ENCODE measurements at places on chromosomes 5 and 9.

- DNase-seq, result no peak
Measured at GRCh38 chr9:69768716-69769115, 8.9 kb upstream of the PTAR1 start.

GRCh38 chr9:113350107-113350661 lies 843 bp downstream of the BSPRY start:
- DNase-seq, result no peak

GRCh38 chr9:83420486-83420885 lies 117.7 kb downstream of the FRMD3 start:
- no peak for DNase-seq

GRCh38 chr5:112787261-112787660 lies 49.6 kb downstream of the APC start:
- DNase-seq, result no peak

DNA sequence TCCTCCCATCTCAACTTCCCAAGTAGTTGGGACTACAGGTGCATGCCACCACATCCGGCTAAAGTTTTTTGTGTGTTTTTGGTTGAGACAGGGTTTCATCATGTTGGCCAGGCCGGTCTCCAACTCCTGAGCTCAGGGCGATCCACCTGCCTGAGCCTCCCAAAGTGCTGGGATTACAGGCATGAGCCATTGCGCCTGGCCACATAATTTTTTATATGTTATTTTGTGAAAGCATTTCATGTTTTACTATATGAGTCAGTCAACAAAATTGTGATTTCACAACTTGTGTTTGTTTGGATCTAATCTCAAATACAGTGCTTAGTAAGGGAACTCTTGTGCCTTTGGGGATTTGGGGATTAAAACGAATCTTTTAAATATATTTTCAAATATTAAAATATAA lies 20.0 kb upstream of the FAM120AOS start:
- DNase-seq, result no peak

GRCh38 chr5:102691434-102691833 lies 63.7 kb upstream of the PAM start:
- DNase-seq, result no peak

GRCh38 chr9:134960701-134961181 lies 43.0 kb upstream of the FCN1 start:
- no peak for DNase-seq

GRCh38 chr5:62719061-62719720 lies 140.6 kb downstream of the LRRC70 start:
- no peak for DNase-seq

GRCh38 chr9:93276973-93277372 lies 93.0 kb downstream of the WNK2 start:
- DNase-seq, result no peak

GRCh38 chr5:175920231-175920811 lies 47.8 kb downstream of the THOC3 start:
- no peak for DNase-seq

- DNase-seq, result no peak
Measured at GRCh38 chr9:97545486-97545885, 44.0 kb downstream of the TMOD1 start.

DNA sequence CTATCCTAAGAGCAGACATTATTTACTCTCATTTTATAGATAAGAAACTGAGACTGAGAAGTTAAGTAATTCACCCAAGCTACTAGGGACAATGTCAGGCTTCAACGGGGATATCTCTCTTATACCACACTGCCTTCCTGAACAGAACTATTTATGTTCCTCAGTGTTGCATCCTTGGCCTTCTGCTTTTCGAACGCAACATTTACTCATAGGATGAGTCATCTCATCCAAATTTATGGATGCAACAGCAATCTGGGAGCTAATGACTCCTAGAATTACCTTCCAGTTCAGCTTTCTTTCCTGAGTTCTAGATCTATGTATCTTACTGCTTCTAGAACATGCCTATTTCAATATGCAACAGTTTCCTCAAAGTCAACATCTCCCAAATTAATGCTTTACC lies 103.6 kb upstream of the PAM start:
- DNase-seq, result no peak

GRCh38 chr5:144139586-144139985 lies 30.9 kb downstream of the YIPF5 start:
- DNase-seq, result no peak

DNA sequence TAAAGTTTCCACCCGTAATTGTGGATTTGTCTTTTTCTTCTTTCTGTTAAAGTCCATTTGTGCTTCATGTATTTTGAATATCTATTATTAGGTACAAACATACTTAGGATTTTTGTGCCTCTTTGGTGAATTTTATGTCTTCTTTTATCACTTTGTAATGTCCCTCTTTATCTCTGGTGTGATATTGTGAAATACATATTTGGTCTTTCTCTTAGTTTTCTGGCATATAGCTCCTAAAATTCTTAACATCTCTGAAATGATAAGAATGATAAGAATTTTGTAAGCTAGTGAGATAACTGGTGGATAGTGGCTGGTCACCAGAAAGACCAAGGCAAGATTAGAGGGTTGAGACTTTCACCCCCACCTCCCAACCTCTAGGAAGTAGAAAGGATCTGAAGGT lies 111.1 kb downstream of the KCTD16 start:
- DNase-seq, result no peak

DNA sequence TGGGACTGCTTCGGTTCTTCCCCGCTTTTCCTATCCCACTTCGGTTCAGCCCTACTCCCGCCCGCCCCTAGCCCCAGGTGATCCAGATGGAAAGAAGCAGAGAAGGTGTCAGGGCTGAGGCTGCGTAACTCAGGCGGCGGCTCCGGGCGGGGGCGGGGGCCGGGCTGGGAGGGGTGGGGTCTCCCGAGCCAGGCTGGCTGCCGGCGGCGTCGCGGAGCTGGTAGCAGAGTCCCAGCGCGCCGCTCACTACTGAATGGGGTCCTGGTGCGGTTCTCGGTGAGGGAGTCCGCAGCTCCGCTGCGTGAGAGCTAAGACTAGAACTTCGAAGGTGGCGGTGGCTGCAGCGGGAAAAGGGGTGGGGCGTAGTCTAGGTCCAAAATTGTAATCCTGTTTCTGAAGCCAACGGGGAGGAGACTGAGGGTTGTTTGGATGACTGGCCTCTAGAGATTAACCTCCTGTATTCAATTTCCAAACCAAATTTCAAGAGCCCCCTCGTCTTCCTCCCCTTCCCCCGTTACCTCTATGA lies 1.4 kb downstream of the PRR16 start:
- no peak for DNase-seq

DNA sequence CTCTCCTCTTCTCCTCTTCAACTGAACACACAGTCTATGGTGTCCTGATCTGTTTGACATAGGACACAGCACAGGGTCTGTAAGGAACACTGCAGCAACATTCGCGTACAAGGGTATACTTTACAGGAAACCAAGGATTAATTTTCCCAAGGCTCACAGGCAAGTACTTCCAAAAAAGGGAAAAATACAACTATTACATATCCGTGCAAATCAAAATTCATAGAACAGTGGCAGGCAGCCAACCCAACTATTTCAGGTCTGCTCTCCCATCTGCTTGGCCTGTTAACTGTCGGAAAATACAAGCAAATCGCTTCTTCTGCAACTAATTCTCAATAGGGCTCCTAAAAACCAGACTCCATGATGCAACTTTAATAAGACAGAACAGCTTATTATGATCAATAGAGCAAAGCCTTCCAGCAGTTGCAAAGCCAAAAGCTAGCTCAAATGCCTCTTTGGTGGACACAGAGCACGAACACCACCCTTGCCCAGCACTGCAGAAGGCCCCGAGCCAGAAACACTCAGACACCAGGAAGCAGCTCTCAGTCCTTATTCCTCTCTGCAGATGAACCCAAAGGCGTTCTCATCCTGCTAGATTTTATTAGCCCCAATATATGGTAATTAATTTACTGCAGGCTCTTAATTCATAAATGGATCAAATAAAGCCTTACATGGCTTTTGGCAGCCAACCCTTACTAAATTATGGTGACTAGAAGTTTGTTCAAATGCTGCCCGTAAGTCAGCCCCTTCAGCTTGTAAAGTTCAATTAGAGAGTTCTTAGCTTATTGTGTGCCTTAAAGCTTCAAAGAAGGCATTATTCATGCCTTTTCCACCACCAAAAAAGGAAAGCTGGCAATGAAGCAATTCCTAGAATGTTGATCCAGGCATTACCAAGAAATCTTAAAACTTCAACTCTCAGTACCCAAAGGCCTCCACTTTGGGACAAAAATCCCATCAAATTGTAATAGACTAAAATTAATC lies 68.8 kb downstream of the ZNF608 start:
- no peak for DNase-seq

GRCh38 chr9:14907360-14907685 lies 2.9 kb downstream of the FREM1 start:
- DNase-seq, result no peak

GRCh38 chr5:176381979-176382378 lies 6.4 kb downstream of the NOP16 start:
- DNase-seq, result no peak

- DNase-seq, result no peak
Measured at GRCh38 chr5:34587355-34588241, 68.5 kb upstream of the RAI14 start.

- no peak for DNase-seq
Measured at GRCh38 chr5:36950586-36951457, 74.3 kb downstream of the NIPBL start.

GRCh38 chr5:9059920-9060691 lies 485.8 kb downstream of the SEMA5A start:
- no peak for DNase-seq

DNA sequence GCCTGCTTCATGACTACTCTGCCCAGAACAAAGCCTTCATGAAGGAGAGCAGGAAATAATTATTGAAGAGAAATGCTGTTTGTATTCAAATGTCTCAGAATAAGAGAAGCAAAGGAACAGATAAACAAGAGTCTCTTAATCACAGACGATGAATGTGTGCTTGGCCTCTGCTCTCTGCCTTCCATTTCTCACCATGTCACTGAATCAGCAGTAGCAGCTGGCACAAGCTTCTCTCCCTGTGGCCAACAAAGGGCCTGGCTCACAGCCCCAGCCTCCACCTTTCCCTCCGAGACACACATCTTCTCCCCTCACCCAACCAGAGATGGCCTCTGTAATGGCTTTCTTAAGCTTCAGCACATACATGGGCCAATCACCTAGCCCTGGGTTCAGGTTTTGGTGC lies 128.1 kb upstream of the SLIT3 start:
- no peak for DNase-seq

- DNase-seq, result no peak
Measured at GRCh38 chr5:22708770-22709328, 144.3 kb downstream of the CDH12 start.

- no peak for DNase-seq
Measured at GRCh38 chr5:139557811-139558210, 3.3 kb upstream of the UBE2D2 start.

DNA sequence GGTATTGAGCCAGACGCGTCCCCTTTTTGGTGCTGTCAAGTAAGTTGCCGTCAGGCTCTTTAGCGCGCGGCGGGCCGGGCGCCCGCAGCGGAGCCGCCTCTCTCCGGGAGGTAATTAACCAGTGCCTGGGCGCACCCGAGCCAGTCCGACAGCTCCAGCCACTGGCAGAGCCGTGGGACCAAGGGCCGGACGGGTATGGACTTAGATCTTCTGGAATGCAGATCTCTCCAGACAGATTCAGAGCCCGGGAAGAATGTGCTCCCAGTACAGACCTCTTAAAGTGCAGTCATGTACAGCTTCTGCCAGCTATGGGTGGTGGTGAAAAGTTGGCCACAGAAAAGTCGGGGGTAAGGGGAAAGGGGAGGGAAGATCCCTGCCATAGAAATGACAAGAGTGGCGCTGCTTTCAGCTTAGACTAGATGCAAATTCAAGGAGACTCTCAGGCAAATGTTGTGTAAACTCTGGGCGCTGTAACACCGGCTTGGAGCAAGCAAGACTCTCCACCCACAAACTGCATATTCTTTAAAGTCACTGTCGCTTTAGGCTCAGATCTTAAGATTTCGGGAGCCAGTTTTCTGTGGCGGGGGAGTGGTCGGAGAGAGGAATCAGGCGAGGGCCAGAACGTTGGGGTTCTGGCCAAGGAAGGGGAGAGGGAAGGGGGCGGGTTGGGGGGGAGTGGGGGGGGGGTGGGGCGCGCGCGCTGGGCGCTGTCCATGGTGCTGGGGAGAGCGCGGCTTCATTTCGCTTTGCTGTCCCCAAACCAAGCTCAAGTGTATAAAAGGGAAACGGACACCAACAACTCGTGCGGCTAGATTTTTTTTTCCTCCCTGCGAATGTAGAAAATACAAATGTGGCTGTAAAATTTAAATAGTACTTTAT lies 29.2 kb downstream of the NR2F1 start:
- DNase-seq, result no peak

- DNase-seq, result no peak
Measured at GRCh38 chr9:126211441-126212074, 115.1 kb upstream of the MVB12B start.

DNA sequence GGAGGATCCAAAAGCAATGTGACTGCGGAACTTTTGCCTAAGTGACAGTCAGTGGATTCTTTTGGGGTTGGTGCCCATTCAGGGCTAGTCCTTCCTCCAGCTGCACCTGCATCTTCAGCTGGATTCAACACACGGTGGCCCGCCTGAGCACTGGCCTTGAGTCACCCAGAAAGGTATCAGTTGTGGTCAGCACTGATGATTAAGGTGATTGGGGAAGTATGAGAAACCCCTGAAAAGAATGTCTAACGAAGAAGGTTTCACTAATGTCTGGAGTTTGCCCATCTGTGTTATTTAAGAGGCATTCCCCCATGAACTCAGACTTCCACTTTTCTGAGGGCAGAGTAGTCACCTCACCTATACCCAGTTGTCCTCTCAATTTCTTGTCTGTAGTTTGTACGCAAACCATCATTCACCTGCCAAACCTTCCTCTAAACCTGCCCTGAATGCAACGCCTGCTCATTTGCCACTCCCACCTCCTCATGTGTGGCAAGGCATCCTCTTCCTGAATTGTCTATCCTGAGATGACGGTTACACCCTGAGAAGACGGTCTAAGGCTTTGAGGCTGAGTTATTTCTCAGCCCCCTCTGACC lies 27.2 kb downstream of the CSF2 start:
- no peak for DNase-seq

Data from CD4-positive, alpha-beta T cell (primary cell).